Mesenchymal stem cell (in vitro differentiated cells and primary cell): ENCODE measurements at places on chromosomes 6 and 20.
A peak's percentile ranks its signal among the peaks of the same experiment; 100 is the strongest.

GRCh38 chr20:43404878-43405277, 52.8 kb upstream of the SRSF6 start:
- no peak for DNase-seq

DNA sequence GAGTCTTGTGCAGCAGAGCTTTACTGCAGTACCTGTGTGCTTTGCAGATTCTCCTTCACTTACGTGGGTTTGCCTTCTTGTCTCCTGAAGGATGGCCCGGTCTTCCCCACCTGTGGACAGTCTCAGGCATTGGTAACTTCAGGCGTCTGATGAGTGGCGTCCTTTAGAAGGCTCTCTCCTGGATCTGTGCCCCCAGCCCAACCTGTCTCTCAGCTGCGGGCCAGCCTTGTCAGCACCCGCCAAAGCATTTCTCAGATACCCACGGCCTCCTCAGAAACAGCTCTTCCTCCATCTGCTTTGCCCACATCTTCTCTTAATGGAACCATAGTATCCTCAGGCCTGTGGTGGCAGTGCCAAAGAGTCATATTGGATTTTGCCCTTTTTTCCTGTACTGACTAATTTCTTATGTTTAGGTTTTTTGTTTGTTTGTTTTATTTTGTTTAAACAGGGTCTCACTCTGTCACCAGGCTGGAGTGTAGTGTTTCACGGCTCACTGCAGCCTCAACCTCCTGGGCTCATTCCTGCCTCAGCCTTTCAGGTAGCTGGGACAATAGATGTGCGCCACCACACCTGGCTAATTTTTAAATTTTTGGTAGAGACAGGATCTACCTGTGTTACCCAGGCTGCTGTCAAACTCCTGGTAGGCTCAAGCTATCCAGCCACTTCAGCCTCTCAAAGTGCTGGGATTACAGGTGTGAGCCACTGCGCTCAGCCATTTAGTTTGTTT, 96.6 kb downstream of the ARID1B start:
- DNase-seq, result no peak

- DNase-seq, result no peak
Observed at GRCh38 chr20:415820-416322, 7.8 kb downstream of the RBCK1 start.

DNA sequence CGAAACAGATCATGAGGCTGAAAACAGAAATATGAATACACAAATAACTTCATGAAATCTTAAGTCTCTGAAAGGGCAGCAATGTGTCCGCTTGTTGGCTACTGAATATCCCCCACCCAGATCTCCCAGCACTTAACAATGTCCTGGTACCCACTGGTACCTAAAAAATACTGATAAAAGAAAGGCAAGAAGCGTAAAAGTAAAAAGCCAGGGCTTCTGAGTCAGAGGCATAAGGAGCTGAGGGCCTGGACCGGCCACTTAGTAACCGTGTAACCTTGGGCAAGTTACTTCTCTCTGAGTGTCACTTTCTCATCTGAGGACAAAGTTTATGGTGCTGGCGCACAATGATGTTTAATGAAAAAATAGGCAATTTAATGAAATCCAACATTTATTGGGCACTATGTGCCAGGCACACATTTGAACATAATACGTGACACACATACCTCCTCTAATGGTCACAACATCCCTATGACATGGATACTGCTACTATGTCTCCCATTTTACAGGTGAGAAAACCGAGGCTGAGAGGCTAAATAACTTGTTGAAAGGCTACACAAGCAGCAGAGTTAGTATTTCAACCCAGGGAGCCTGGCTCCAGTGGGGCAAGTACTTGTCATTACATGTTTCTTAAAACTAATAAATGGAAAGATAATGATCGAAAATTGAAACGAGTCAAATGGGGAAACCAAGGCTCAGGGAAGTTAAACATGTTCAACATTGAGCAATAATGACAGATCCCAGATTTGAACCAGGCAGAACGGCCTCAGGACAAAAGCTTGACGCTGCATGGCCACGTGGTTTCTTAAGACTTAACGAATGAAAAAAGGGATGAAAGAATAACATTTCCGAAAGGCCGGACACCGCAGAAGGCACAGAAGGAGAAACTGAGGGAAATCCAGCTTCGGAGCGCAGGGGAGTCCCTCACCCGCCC, 828 bp downstream of the TP53RK start:
- DNase-seq, result peak; percentile 77

- DNase-seq, result no peak
Observed at GRCh38 chr6:51533962-51534361, 553.5 kb downstream of the PKHD1 start.

DNA sequence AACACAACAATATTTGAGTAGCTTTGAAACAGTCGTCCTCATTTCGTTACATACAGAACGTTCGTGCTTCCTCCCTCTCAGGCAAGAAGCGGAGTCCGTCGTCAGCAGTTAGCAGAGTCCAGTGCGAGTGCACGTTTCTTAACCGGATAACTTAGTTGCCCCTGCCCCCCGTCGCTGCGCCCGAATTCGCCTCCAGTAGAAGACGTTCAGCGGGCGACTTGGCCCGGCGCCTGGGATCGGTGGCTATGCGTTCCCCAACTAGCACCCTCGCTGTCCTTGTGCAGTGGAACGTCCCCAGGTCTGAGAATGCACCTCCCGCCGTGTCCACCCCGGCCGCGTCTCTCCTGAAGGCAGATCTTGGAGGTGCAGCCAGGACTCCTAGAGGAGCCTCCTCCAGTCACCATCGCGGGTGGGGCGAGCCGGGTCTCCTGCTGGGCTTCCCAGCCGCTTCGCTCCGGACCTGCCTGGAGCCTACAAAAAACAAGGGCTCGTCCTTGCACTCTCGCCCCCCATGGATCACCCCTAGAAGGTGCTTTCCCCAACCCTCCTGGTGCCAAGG, 910 bp upstream of the PCSK2 start:
- no peak for DNase-seq

GRCh38 chr6:163191704-163192537, 222.6 kb upstream of the QKI start:
- DNase-seq, result no peak

DNA sequence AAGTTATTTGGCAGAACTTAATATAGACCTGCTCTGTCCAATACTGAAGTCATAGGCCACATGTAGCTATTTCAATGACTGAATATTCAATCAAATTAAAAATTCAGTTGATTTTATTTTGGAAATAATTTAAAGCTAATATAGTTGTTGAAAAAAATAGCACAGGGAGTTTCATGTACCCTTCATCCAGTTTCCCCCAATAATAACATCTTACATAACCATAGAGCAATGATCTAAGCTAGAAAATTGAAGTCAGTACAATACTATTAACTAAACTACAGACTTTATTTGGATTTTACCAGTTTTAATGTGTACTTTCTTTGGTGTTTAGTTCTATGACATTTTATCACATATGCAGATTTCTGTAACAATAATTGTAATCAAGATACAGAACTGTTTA, 212.2 kb upstream of the HDDC2 start:
- DNase-seq, result no peak

GRCh38 chr6:99270826-99271225, 78.6 kb downstream of the FAXC start:
- DNase-seq, result no peak

DNA sequence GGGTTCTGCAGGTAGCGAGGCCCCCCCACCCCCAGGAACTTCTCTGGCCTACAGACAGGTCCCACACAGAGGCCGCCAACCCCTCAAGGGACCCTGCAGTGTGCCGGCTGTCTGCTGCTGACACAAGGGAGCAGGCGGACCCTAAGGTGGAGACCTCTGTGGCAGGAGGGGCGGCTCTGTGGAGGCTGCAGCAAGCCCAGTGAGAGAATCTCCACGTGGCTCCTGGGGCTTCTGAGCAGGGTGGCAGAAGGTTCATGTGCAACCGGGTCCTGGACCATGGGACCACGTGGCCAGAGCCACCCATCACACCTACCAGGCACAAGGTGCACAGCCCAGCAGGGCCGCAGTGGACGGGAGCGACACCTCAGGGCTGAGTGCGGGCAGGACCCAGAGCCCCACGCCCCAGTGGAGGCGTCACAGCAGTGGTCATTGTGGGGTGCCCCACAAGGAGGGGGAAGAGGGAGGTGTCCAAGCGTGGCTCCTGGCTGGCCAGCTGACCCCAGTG, 4.3 kb downstream of the ARFRP1 start:
- no peak for DNase-seq

- no peak for DNase-seq
Observed at GRCh38 chr20:34402461-34402860, 39.4 kb downstream of the ITCH start.

GRCh38 chr6:84657486-84657885, 106.9 kb downstream of the TBX18 start:
- no peak for DNase-seq

GRCh38 chr6:79170959-79171358, 63.5 kb downstream of the HMGN3 start:
- DNase-seq, result no peak

DNA sequence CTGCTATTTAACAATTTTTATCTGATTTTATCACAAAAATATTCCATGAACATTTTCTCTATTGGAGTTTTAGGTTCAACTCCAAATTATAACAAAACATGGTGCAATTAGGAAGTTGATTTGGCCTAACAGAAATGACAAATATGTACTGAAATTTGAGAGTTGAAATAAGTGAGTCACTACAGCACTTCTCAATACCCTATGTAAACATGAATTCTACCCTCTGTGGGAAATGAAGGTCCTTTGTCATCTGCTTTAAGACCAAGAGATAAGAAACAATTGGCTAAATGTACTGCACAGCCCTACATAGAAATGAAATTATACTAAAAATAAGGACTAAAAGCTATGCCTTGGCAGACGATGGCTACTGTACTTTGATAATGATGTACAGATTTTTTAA, 86.2 kb upstream of the BEND6 start:
- peak; percentile 79 for DNase-seq

GRCh38 chr20:57280221-57280620, 13.8 kb upstream of the BMP7 start:
- DNase-seq, result no peak

DNA sequence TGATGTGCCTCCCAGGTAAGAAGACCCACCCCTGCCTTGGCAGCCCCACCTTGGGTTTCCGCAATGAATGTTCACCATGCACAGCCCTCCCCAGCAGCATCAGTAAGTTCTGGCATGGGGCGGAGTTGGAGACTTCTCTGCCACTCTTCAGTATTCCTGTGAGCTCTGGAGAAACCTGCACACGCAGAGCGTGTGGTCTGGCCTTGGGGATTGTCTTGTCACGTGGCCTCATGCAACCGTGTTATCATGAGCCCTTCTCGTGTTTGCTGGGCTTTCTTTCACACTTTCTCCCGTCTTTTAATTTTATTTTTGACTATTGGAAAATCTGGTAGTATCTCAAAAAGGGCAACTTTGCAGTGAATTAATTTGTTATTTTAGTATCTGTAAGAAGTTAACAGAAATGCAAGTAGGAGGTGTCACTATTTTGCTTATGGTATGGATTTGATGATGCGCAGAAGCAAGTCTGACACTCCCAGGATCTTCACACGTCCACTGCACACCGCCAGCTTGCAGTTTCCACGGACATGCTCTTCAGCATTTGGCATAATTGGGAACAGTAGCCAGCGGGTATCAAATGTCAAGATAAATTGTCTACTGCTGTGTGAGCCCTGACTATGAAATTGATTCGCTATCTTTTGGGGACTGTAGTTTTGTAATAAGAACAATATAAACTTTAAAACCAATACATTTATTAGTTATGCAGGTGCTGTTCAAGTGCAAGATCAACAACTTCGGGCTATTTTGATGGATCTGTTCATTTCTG, 463.5 kb downstream of the QKI start:
- no peak for DNase-seq

GRCh38 chr20:34190262-34190661, 51.0 kb upstream of the ASIP start:
- DNase-seq, result no peak

- DNase-seq, result no peak
Observed at GRCh38 chr6:43953256-43953655, 174.0 kb downstream of the MRPL14 start.

GRCh38 chr20:52738081-52738480, 234.1 kb upstream of the TSHZ2 start:
- DNase-seq, result no peak

DNA sequence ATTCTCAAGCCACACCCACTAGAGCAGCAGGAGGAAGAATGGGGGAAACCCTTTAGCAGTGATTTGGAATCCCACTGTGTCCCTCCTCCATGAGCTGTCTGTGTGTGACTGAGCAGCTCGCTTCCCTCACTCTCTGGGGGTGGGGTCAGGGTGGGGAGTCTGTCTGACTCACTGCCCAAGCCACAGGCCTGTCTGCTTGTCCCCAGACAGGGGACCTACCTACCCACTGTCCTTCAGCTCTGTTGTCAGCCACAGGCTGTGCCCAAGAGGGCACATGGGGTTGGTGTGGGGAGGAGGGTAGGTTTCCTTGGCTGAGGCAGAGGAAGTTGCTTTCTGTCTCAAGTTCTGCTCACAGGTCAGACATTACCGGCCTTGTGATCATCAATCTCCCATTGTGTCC, 127.0 kb downstream of the MAFB start:
- DNase-seq, result peak; percentile 53

DNA sequence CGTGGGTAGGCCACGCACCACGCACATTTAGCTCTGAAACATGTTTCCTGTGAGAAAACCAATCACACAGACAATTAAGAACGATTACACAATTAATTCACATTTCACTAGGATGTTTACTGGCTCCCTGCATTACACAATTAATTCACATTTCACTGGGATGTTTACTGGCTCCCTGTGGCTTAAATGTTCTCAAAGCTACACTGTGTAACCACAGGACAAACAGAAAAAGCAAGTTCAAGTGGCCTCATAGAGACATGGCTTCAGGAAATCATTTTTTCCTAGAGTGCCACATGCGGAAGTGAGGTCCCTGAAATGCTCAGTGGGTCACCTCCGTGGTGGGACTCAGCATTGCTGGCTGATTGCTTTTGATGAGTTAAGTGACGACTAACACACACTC, 61.7 kb upstream of the XRN2 start:
- DNase-seq, result peak; percentile 3

DNA sequence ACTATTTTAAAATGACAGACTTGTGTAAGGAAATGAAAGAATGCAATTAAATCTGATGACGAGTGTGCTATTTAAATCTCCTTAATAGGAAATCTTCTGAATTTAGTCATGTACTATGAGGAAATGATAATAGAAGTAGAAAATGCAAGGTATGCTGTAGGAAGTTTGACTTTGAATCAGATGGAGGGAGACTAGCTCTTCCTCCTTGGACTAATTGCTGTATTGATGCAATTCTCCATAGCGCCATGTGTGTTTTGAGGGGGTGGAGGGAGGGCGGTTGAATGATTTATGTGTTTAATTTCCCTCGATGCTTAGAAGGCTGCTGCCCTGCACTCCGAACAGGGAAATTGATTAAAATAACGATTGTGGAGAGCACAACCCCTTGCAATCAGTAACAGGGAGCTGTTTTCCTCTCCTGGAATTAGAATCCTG, 214.4 kb upstream of the PRND start:
- peak; percentile 70 for DNase-seq

DNA sequence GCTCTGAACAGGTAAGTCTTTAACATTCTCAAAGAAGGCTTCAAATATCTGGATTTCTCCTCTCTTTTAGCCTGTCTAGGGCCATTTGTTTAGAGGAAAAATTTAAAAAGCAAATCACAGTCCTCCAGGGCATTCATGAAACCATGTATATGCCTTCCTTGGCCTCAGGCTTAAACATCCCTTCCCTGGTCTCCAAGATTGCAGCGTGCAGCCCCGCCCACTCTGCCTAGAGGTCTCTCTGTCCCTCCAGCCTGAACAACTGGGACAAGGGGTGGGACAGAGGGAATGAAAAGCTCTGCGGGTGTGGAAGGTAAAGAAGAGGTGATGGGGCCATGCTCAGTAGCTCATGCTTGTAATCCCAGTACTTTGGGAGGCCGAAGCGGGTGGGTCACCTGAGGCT, 9.8 kb upstream of the CBFA2T2 start:
- DNase-seq, result no peak

GRCh38 chr6:122714059-122714458, 65.5 kb upstream of the FABP7 start:
- DNase-seq, result no peak

GRCh38 chr6:27139756-27140579, 107.5 kb upstream of the PRSS16 start:
- DNase-seq, result peak; percentile 63
